ENCODE measurements at places on chromosomes 11 and 22.
A peak's percentile ranks its signal among the peaks of the same experiment; 100 is the strongest.

GRCh38 chr11:61486011-61486620, 22.4 kb upstream of the LRRC10B start:
- peak; percentile 30 for DNase-seq

GRCh38 chr11:45618897-45619296, 46.5 kb downstream of the CHST1 start:
- no peak for DNase-seq

- DNase-seq = peak; percentile 97
Observed at GRCh38 chr11:104968355-104968855, at the start of gene CASP4. Gene CASP4 (minus strand): TSS chr11:104968574. CDS start chr11:104968525, 49 bp downstream.

GRCh38 chr11:9155930-9156329, 64.5 kb upstream of the SCUBE2 start:
- no peak for DNase-seq

GRCh38 chr11:36306888-36307287, 10.8 kb downstream of the PRR5L start:
- DNase-seq = peak; percentile 81

DNA sequence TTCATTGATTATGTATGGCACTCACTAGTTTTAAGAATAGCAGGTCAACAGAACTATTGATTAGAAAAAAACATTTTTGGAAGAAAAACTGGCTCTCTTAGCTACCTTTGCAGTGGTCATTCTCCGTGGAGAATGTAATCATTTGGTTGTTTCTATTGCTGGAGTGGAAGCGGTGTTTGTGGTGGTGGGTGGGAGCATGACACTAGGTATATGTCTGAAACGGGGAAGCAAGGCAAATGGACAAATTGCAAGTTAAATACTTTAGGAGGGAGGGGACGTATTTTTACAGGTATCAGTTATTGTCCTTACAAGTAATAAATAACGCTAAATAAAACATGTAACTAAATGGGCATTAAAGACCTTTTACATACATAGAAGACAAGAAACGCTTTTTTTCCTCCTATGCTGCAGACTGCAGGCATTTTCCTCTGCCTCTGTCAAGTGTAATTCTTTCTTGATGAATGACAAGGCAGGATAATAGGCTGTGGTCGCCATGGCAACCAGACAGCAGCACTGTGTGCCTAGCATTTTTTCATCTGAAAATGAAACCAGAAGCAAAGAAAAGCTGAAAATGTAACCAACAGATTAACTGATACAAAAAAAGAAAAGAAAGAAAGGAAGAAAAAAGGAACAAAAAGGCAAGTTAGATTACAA, 46.2 kb downstream of the BLID start:
- peak; percentile 26 for DNase-seq

DNA sequence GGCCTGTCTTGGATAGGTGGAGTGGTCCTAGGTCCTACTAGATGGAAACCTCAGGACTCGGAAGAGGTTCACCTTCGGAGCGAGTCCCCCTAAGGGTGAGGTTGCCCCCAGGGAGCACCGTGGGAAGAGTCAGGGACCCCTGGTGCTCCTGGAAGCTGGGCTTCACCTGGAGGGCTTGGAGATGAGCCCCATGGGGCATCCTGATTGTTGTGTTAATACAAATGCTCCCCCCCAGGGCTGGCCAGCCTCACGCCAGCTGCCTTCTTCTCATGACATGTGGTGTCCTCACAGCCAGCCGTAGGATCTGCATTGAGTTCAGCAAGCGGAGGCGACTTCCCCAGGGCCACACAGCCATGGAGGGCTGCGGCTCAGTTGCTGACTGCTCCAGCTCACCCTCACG, 1487.5 kb downstream of the BRD1 start:
- no peak for DNase-seq

GRCh38 chr11:6455070-6455469, 14.3 kb upstream of the HPX start:
- no peak for DNase-seq

DNA sequence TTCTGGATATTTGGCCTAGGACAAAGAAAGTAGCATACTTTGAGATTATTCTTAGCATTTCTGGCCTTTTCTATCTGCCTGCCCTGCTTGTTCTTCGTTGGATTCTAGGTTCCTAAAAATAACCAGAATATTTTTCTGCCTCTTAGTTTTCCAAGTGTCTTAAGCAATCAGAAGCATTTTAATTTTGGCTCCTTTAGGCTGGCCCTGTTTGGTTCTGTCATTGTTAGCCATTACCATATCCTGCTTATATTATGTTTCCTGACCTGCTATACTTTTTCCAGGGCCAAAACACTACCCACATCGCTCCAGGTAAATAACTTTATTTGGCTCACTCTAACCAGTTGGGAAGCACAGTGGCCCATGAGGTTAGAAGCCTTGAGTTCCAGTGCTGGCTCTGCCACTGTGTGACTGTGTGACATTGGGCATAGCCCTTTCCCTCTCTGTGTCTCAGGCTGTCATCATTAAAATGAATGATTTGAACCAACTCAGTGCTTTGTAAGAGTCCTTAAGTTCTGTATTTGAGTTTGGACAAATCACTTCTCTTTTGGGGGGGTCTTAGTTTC, 91.1 kb downstream of the STIM1 start:
- DNase-seq = no peak

GRCh38 chr11:130804306-130805076, 111.8 kb downstream of the SNX19 start:
- no peak for DNase-seq

GRCh38 chr11:71070490-71071453, 181.6 kb downstream of the SHANK2 start:
- no peak for DNase-seq

GRCh38 chr11:88632163-88632562, 294.6 kb upstream of the CTSC start:
- no peak for DNase-seq

- DNase-seq = no peak
Observed at GRCh38 chr11:35066783-35067423, 72.1 kb upstream of the CD44 start.

GRCh38 chr11:28671274-28671673, 563.1 kb downstream of the METTL15 start:
- no peak for DNase-seq

DNA sequence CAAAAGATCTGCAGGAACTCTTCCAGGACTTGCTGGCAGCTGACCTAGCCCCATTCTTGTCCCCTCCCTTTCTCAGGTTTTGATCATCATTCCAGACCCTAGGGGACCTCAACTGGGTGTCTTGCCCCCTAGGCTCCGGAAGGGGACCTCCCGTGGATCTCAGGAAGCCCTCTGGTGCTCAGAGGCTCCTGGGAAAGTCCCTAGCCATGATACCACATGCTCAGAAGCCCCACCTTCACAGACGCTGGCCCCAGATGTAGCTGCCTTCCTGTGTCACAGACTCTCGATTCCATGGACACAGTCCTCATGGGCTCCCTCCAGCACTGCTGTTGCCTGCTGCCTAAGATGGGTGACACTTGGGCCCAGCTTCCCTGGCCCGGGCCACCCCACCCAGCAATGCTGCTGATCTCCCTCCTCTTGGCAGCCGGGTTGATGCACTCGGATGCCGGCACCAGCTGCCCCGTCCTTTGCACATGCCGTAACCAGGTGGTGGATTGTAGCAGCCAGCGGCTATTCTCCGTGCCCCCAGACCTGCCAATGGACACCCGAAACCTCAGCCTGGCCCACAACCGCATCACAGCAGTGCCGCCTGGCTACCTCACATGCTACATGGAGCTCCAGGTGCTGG, at the start of gene LRRC55:
Gene LRRC55 (plus strand): TSS at position 276 of the 628 bp plus-strand sequence. CDS start 70 bp downstream, at position 346.
- no peak for DNase-seq

GRCh38 chr11:14973621-14974514, 1.7 kb upstream of the CALCA start:
- DNase-seq = peak; percentile 17

- no peak for DNase-seq
Observed at GRCh38 chr11:1381793-1382425, 7.8 kb upstream of the BRSK2 start.

DNA sequence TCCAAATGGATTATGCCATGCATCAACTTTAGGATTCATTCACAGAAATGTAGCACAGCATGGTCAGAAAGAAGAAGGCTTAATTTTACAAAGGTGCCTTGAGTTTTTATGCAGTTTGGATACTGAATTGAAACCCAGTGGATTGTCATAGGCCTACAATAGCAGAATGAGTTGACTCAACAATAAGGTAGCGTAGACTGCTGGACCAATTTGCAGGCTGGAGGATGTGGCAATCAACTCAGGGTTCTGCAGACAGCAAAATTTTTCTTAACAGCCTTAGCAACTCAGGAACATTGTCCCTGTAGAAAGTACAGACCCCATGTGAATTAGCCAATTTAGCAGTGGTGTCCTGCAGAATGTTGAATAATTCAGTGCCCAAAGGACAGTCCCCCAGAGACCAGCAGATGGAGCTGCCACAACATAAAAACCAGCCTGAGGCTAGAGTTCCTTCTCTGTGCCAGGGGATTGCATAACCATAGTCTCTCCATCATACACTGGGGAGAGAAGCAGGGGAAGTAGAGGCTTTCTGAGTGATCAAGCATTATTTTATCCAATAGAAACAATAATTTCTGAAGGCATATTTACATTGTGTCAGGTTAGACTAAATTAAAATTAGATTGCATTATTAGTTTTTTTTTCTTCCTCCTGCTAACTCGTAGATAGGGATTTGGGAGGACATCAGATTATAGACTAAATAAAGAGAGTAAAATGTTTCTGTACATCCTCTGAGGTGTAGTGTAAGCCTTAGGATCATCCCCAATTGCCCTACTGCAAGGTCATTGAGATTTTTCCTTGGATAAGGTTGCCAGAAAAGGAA, 20.3 kb upstream of the MRPL17 start:
- DNase-seq = peak; percentile 91

DNA sequence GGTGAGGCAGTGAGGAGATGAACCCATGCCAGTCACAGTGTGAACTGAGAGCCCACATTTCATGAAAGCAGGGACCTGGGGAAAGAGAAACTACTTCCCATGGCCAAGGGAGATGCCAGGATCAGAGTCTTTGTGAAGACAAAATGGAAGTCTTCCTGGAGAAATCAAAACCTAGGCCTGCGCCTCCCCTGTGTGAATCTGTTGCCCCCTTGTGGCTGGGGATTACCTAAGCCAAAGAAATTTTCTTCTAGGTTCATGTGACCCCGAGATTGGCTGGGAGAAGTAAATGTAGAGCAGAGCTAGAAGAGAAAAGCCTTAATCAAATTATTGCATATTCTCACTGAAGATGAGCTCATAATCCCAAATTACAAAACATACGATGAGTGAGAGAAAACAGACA, 1075.3 kb downstream of the TBC1D22A start:
- DNase-seq = peak; percentile 17

GRCh38 chr11:78666675-78667160, 92.1 kb upstream of the NARS2 start:
- DNase-seq = no peak

DNA sequence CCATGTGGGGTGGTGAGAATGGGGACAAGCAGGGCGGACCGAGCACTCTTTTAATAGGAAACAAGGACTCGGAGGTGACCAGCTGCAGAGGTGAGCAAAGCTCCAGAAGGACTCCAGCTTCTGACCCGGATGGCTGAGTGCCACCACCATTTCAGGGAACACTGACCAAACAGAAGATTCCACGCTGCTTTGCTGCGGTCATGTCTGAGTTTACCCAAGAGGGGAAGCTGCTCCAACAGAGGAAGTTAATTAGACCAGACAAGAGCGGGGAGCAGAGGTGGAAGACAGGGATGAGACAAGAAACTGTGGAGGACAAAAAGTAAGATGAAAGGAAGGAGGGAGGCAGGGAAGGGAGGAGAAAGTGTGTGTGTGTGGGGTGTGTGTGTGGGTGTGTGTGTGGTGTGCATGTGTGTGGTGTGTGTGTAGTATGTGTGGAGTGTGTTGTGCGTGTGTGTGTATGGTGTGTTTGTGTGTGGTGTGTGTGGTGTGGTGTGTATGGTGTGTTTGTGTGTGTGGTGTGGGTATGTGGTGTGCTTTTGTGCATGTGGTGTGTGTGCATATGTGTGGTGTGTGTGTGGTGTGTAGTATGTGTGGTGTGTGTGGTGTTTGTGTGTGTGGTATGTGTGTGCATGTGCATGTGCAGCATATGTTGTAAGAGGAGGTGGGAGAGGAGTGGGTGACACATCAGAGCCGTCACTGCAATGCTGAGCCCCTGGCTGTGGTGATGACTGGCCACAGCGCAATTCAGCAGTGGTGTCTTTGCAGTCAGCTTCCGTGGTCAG, 82.2 kb upstream of the AKIP1 start:
- peak; percentile 56 for DNase-seq

- peak; percentile 72 for DNase-seq
Observed at GRCh38 chr11:47179655-47179991, 2.9 kb upstream of the ARFGAP2 start.

- no peak for DNase-seq
Observed at GRCh38 chr11:10618490-10618889, 50.0 kb upstream of the LYVE1 start.

DNA sequence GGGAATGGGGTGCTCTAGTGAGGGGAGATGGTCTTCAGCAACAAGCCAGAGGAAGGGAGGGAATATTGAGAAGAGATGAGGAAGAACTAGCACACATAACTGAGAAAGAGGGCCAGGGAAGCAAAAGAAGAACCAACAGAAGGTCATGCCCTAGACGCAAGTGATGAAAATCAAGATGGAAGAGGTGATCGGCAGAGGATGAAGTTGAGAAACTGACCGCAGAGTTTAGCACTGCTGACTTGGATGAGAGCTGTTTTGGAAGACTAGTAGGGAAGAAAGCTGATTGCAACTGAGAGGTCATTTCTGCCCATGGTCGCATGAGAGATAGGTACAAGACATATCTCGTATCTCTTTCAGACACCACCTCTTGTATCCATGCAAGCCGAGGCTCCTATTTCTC, 2.9 kb downstream of the SPINDOC start:
- DNase-seq = no peak

DNA sequence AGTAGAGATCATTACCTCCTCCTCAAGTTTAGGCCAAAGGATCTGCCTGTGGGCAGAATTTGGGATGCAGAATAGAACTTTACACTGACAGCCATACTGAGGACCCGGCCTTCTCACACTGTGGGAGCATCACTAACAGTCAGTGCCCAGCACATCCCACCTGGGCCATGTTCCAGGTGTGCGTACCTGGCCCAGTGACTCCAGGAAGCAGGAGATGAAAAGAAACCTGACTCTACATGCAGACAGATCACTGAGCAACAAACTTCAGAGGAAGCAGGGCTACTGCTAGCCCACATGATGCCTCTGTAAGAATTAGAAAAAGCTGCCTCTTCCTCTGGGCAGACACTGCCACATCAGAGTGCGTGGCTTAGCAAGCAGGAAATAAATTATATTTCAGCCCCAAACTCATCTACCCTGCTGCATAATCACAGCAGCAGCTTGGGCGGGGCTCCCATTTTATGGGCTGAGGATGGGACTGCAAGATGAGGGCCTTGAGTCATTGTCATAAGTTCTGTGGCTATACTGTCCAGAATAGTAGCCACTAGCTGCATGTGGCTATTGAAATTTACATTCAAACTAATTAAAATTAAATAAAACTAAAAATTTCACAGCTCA, 6.0 kb upstream of the LMO2 start:
- peak; percentile 66 for DNase-seq

Data from suppressor macrophage treated with lipopolysaccharide for 1 hour (primary cell).